ENCODE measurements at places on chromosomes 6 and 20. TPM values are rescaled to one million over a fixed set of nuclear protein-coding genes. Genes with fewer than 3 reads are reported as not detected.

The MRPS18A gene
- polyA plus RNA-seq, result 30.4 TPM

The NHSL1 gene
- polyA plus RNA-seq, result 23.6 TPM

The NKAPL gene
- 1.1 TPM for polyA plus RNA-seq

The COQ3 gene
- polyA plus RNA-seq, result 7.2 TPM

The DLL1 gene
- 17.1 TPM for polyA plus RNA-seq

The GMNN gene
- 15.7 TPM for polyA plus RNA-seq

The B3GALT4 gene
- polyA plus RNA-seq, result 1.6 TPM

The METTL24 gene
- polyA plus RNA-seq, result 0.37 TPM

The MCM8 gene
- 8.3 TPM for polyA plus RNA-seq

The ACTL10 gene
- 0.33 TPM for polyA plus RNA-seq

- no peak for DNase-seq
Observed at GRCh38 chr6:24931718-24932691, 3.8 kb downstream of the RIPOR2 start.

DNA sequence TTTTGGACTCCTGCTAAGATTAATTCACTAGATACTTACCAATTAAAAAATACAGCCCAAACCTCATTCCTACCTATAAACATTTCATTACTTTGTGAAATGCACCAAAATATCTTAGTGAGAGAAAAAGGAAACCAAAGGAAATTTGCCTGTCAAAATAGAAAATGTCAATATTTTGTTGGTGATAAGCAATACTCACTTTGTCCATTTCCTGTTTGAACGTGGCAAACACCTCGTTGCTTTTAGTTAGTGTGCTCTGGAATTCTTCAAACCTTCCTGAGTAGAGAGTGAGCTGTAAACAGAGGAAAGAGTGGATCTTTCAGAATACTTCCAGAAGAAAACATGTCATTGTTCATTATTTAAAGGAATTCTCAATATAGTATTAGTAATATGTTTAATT, 44.2 kb downstream of the TXLNB start:
- no peak for DNase-seq

DNA sequence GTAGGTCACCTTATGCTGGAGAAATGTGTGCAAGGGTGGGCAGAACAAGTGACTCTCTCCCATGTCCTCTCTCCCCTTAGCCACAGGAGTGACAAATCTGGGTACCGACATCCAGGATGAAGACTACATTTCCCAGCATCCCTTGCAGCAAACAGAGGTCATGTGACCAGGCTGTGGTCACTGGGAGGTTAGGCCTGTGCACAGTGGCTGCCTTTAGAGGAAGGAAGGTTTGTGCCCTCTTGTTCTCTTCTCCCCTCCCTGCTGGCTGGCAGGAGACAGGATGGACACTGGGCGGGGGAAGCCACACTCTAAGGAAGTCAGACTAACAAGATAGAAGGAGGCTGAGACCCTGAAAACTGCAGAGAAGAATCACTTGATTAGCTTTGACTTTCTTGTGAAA, 360.2 kb downstream of the PREX1 start:
- no peak for DNase-seq

DNA sequence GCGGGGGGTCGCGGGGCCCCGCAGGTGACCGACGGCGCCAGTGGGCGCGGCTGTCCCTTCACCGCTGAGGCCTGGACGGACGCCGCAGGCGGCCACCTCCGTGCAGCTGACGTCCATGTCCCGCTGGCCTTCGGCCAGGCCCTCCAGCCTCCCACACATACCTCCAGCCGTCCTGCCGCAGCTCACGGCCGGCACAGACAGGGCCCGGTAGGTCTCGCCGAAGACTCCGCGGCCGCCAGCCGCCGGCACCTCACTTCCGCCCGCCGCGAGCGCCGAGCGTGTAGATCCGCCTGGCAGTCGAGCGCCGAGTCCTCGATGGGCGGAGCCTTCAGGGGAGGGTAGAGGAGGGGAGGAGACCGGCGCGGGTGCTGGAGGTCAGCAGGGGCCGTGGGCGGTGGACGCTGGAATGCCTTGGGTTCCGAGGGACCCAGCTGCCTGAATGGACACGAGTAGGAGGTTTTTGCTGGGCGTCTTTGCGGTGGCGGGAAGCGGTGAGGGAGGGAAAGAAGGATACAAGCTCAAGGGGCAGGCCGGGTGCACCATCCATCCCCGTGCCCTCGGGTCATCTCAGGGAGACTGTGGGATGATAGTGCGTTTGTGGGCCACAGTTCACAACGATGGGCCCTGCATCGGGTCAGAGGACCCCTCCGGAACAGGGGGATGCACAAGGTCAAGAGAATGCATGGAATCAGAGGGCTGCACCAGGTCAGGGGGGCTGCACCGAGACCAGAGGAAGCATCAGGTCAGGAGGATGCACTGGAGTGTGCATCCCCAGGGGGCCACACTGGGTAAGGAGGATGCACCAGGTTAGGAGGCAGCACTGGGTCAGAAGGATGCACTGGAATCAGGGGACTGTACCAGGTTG, at the start of gene EXOC2:
TSS of gene EXOC2 (minus strand) at position 282 of the 865 bp plus-strand sequence. CDS start 55,321 bp downstream, outside the sequence.
- DNase-seq, result peak; percentile 41

DNA sequence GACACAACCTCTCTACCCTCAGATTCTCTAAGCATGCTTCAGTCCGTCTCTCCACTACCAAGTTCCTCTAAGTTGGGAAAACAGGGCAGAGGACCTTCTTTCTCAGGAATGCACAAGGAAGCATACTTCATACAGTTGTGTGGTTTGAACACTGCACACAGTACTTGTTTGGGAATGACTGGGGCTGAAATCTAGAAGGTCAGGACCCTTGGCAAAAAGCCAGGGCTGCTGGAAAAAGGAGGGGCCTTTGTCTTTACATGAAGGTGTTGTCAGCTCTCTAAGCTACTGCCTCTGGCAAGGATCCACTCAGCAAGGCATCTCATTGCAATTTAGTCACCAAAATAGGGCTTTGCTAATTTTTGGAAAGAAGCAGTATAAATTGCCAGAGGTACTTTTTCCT, 20.7 kb upstream of the HEY2 start:
- no peak for DNase-seq

DNA sequence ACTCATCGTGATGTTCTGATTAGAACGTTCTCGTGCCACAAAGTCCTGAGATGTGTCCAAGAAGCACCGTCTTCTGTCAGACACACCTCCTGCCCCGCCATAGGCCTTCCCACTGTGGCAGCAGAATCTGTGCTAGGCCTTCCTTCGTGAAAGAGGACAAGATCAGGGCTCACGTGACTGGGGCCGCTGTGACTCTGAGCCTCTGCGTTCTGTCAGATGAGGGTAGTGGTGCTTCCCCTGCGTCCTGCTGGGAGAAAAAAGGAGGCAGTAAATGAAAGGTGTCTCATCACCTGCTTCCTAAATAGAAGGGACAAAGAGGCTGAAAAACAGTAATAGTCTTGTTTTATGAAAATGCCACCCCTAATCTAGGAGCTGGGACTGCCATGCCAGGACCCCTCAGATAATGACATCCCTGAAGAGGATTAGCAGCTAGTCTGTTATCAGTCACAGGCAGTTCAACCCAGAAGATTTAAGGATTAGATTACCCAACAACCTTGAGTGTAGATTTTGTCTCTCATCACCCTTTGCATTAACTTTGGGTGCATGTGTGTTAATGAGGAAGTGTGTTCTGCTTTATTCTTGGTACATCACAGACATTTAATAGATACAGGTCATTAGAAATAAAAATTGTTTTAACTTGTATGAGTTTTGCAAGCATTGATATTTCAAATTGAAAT, 4.1 kb downstream of the DNAJC5 start:
- DNase-seq, result no peak

- no peak for DNase-seq
Observed at GRCh38 chr6:4906293-4907276, 97.3 kb downstream of the RPP40 start.

DNA sequence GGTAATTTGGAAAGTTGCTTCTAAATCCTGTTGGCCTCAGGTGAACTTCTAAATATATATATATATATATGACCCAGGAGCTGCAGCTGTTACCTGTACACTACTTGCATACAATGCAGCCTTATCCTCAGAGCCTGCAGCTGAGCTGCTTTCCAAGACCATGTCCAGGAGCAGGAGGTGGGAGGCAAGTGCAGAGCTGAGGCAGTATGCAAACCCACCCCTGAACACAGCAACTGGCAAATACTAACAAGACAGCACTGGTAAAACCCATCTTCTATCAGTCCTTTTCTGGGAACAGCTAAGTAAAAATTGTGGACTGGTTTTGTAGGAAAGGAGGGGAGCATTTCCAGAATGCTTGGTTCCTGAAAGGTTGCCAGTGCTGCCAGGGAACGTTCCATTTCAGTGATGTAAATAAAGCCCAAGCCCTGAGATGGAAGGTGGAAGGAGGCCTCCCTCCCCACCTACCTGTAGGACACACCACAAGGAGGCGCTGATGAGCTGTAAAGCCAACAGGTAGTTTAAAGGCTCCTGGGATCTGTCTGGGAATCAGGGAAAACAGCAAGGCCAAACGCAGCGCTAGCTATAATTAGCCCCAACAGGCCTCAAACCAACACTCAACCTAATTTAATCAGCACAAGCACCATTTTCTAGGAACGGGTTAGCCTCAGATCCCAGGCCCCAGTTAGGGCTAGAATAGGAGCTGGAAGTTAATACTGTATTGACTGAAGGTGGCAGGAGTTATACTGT, 93.8 kb upstream of the MAP7 start:
- peak; percentile 40 for DNase-seq

DNA sequence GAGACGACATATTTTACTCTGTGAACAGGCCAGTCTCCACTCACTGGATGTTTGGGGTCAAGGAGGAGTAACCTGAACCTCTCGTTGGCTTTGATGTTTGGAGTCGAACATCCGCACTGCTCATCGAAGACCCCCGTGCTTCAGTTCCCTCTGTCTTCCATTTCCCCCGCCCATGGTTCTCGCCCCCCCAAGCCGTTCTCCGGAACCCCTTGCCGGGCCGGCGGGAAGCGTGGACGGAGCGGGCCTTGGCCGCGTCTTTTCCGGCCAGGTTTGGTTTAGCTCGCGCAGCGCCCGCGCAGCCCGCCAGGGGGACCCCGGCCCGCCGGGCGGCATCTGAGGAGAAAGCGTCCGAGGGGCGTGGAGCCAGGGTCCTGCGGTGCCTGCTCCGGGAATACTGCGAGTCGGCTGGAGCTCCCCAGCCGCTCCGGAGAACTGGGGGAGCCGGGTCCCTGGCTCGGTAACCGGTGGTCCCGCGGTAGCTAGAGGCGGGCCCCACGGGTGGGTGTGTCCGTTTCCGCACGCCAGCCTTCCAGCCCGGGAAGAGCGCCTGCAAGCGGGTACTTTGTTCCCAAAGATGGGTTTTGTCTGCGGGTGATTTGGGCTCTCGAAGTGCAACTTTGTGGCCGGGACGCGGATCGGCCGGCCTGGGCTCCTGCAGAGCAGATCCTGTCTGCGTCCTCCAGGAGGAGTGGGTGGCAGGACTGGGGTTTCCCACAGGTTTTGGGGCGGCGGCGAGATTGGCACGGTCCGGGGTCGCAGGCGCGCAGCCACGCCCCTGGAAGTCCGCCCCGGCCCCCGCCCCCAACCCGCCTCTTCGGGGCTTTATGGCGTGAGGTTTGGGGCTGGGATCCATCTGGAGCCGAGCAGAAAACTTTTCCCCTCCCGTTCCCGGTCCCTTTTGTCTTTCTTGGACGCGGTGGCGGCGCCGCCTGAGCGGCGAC, at the start of gene TMEM200A:
TSS of gene TMEM200A (plus strand) at position 852 of the 941 bp plus-strand sequence. CDS start 74,406 bp downstream, outside the sequence.
- peak; percentile 28 for DNase-seq

DNA sequence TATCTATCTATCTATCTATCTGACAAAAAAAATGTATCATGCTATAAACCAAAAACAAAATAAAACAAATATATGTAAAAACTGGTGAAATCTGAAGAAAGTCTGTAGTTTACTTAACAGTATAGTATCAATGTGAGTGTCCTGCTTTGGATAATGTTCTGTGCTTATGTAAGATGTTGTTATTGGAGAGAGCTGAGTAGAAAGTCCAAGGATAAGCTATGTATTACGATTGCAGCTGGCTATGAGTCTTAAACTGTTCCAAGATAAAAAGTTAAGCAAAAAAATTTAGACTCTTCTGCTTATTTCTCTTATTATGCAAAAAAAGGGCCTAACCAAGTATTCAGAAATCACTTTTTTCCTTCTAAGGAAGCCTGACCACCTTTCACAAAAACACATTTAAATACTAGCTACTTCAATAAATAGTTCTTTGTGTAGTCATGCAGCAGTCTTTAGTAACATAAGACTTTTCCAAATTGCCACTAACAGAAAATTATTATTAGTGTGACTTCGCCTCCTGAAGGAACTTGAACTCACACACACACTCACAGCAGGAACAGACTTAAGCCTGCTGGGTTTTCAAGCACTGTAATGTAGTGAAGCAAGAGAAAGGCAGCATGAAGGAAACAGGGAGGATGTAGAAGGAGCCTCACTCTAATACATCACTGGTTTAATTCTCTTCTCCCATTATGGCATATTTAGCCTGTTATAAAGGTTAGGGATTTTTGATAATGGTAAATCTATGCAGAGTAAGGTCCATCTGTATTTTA, 265.8 kb upstream of the GJE1 start:
- peak; percentile 11 for DNase-seq

DNA sequence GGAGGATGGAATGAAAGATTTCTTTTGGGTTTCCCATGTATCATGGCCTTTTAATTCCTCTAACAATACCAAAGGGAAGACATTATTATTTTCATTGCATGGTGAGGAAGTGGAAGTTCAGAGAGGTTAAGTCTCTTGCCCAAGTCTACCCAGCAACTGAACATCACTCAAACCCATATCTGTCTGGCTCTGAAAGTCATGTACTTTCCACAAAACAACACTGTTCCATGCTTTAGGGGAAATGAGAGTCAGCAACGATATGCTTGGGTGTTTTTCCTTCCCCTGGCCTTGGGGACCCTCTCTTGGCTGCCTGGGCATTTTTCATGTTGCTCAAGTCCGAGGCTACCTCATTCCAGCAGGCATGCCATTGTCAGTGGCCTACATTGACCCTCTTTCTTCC, 118.8 kb downstream of the ADTRP start:
- no peak for DNase-seq

GRCh38 chr6:16705081-16705993, 55.9 kb downstream of the ATXN1 start:
- DNase-seq, result no peak

DNA sequence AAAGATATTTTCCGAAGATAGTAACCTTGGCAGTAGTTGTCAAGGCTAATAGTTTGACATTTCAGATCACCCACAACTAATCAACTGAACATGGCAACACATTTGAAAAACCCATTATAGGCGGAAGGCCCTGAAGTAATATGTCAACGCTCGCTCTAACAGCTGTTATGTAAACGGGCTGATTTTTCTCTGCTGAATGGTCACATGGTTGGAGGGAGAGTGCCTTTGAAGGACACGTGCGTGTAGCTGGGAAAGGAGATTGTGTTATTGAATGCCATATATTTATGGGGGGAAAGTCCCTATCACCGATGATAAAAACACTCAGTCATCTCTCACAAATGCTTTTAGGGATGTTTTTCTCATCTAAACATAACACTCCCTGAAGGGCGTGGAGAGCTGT, 160.0 kb upstream of the RALGAPA2 start:
- no peak for DNase-seq

DNA sequence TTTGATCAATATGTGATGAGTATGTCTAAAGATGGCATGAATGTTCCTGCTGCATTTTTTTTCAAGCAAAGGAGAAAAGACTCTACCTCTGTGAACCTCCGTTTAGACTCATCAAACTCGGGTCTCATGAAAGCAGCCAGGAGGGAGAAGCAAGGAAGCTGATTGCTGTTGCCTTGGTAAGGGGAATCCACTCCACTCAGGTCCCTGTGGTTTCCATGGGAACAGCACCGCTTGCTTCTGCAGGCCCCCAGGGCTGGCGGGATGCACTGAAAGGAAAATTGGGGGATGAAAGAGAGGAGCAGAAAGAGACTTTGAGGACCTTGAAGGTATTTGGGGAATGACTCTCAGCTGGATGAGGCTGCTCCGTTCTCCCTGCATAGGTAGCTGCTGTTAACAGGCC, 249.6 kb upstream of the RIN2 start:
- no peak for DNase-seq

Measured in forelimb muscle (tissue), 1 donor.